ENCODE measurements at places on chromosomes 7 and 10.

- no peak for DNase-seq
Observed at GRCh38 chr10:123936426-123936825, 44.8 kb upstream of the CPXM2 start.

DNA sequence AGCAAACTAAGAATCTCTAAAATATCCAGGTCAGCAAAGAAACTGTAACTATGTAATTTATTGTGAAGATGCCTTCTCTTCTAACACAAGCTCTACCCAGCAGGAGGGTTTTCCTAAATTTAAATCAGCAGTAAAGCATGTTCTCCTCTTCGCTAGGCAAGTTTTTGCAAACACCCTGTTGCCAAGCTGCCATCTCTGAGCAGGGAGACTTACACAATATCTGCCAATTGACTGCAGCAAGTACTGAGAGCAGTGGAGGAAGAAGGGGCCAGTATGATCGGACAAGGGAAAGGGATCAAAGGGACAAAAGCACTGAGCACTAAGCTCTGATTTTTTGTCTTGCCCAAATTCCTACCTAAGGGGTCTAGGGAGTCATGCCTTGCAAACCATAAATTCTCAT lies 16.0 kb upstream of the LANCL2 start:
- DNase-seq = no peak

- DNase-seq = no peak
Observed at GRCh38 chr7:46610746-46611145, 689.7 kb upstream of the IGFBP3 start.

GRCh38 chr10:98296524-98296923 lies 28.5 kb upstream of the LOXL4 start:
- DNase-seq = no peak

DNA sequence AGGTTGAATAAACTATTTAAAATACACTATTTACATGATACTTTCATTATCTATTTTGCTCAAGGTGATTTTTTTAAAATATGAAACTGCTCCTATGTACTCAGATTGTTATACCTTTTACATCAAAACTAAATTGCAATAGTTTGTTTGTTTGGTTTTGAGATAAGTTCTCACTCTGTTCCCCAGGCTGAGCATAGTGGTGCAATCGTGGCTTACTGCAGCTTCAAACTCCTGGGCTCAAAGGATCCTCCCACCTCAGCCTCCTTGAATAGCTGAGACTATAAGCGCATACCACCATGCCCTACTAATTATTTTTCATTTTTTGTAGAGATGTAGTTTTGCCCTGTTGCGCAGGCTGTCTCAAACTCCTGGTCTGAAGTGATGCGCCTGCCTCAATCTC lies 12.7 kb downstream of the TAS2R60 start:
- no peak for DNase-seq

DNA sequence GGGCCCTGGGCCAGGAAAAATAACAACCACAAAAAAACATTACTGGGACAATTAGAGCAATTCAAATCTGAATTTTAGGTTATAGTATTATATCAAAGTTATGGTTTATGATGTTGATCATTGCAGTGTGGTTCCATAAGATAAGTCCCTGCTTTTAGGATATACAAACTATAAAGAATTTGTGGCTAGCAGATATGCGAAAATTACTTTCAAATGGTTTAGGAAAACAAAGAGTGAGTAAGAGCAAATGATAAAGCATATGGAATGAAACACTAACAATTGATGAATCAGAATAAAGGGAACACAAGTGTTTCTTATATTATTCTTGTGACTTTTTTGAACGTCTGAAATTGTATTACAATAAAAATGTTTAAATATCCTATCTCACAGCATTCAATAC lies 64.4 kb upstream of the HECTD2 start:
- no peak for DNase-seq

GRCh38 chr10:16429539-16429938 lies 7.3 kb upstream of the PTER start:
- DNase-seq = no peak

DNA sequence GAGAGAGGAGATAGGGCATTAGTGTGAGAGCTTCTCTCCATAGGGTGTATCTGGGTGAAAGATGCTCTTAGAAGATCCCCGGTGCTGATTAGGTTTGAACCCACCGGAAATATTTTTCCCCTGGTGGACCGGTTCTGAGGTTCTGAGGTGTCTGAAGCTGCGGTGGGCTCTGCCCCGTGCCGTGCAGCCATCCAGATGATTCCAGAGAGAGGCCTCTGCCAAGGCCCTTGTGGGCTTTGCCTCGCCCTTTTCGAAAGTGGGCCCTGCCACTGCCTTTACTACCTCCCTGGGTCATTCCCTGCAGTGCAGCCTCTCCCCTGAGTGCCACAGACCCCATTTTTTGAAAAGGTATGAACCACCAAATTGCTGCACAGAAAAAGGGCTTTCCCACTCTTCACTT lies 2.8 kb downstream of the GIMAP8 start:
- no peak for DNase-seq

GRCh38 chr7:27111751-27112277 lies 9.3 kb upstream of the HOXA2 start:
- DNase-seq = no peak

GRCh38 chr10:26579256-26580063 lies 118.0 kb upstream of the PDSS1 start:
- no peak for DNase-seq

GRCh38 chr10:33387720-33388119 lies 53.3 kb upstream of the NRP1 start:
- no peak for DNase-seq

DNA sequence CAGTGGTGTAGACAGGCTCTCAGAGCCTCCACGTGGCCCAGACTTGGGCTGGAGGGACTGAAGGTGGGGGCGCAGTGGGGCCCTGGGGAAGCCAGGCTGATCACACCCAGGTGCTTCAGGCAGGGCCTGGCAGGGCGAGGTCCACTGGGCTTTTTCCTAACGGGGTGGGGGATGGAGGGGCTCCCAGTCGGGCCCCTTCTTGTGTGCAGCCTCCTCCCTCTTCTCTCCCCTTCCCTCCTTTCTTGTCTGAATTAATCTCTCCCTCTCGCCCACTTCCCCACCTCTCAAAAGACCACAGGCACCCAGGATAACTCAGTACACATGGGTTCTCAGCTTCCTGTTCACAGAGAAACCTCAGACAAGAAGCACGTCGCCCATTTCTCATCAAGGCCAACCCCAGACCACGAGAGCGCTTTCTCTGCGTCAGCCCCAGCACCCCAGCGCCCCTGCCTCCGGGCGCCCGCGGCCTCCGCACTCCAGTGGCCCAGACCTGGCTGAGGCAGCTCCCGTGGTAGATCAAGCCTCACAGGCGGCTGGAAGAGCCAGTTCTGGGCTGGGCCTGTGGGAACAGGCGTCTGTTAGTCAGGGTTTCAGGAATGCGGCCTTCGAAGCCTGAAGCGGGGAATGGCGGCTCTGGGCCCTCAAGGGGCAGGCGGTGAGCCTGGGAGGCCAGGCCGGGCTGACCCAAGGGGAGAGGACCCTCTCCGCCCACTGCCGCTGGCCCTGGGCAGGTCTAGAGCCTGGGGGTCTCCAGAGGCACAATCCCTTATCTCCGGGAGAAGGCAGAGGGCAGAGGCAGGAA lies 50.6 kb downstream of the PWWP2B start:
- peak; percentile 61 for DNase-seq

- no peak for DNase-seq
Observed at GRCh38 chr10:117928281-117928680, 118.5 kb downstream of the RAB11FIP2 start.

GRCh38 chr7:24828891-24829661 lies 71.8 kb upstream of the GSDME start:
- DNase-seq = no peak

DNA sequence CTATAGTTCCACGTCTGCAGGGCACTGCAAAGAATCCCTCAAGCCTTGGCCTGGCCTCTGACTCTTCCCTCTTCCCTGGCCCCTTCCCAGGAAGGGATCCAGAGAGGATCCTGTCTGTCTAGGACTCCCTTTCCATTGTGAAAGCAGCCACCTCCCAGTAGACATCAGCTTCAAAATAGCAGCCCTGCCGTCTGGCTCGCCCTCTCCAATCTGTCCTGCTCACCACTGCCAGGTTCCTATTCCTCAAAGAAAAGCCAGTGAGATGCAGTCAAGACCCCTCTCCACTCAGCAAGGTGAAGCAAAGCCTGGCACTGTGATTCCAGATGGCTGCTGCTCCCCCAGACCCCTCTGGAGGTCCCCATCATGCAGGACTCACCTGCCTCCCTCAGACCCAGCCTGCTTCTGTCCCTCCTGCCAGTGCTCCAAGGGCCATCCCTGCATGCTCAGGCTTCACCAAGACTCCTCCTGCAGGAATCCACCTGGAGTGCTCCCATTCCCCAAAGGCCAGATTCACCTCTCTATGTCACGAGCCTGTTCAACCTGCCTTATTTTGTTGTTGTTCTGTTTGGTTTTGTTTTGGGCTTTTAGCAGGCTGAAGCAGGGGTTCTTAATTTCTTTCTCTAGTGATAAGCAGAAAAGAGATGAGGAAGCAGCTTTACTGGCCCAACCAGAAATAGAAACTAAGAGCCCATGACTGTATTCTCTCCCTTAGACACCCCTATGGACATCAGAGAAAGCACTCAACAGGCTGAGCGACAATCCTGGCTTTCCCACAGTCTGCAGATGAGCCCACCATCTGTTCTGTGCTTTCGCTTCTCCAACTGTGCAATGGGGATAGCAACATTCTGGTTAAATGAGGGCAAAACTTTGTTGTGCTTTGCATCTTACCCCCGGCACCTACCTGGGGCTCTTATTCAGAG lies 305.1 kb downstream of the GRID1 start:
- no peak for DNase-seq

DNA sequence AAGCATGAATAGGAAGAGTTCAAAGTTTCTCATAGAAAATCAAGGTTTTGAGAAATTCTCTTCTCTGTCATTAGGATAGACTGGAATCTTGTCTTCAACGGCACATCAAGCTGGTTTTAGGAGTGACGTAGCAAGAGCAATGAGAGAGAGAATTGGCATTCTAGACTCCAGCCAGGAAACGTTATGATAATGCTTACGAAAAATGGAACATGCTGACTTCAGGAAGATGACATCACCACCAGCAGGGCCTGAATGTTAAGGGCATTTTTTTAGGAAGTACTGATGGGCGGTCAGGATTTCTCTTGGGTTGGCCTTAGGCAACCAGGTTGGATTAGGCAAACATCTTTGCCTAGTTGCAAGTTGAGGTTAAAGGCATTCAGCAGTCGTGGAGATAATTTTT lies 213.2 kb upstream of the CTBP2 start:
- no peak for DNase-seq

GRCh38 chr10:5297466-5297865 lies 67.3 kb upstream of the UCN3 start:
- no peak for DNase-seq

DNA sequence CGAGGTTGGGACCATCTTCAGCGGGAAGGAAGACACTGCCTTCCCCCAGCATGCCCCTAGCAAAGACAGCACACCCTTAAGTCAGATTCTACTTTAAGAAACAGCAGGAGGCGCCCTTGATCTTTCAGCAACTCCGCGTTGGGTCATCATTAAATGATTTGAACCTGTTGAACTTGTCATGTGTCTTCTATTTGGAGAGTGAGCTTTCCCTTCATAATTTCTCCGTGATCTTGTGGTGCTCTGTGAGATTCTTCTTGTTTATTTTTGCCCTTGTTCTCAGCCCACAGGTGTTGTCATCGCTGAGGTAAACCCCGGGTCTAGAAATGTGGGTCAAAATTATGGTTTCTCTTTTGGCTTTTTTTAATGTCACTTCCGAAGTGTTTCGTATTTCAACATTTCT lies 49.5 kb upstream of the PITRM1 start:
- no peak for DNase-seq

DNA sequence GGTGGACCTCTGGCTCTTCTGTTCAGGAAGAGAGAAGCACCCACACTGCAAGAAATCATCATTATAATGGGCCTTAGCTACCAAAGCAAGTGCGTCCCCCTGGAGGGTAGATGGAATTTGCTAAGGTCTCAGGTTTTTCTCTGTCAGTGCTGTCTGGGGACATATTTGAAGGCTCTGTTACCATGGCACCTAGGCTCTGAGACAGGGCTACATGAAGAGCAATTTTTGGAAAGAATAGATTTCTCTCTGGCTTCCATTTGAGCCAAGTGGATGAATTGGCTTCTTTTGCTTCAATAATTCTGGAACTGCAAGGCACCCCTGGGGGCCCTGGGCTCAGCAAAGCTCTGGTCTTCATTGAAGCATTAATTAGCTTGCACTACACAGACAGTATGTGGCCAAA lies 349.1 kb upstream of the GALNT17 start:
- DNase-seq = no peak

DNA sequence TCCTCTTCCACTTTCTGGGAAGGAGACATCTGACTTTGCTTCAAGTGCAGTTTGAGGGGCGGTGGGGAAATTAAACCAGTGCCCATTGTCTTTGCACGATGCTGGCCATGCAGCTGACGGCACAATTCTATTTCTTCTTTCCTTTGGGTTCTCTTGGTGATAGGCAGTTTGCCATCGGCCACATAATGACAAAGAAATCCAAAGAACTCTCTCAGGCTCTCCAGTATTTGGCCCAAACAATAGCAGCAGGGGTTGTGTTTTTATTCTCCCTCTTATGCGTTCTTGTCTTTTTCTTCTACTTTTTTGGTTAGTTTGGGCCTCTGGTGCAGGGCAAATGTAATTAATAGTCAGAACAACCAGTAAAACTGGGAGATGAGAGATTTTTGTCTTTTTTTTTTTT lies 147.0 kb downstream of the EMX2 start:
- no peak for DNase-seq

DNA sequence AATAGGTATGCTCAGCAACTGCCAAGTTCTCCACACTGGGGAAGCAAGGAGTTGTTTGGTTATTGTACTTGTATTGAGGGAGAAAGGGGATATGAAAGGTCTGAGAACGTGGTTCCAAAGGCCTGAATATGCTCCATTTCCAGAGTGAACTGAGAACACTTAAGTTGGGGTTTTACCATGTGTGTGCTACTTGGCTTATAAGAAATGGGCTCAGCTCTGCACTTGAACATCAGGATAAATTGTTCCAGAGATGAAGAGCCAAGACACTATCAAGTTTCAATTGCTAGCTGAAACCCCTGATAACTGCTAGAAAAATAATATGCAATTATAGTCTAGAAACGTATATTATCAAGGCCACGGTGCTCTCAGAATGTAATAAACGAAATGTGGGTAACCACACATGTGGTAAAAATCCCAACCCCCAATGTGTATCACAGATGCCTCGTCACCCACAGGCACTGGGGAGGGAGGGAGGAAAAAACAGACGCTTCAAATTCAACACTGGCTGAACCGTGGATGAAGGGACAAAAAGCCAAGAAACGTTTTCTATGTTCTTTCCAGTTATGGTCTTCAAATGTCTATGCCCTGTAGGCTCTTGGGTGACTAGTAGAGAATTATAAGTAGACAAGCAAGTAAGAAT lies 16.3 kb downstream of the ELMO1 start:
- DNase-seq = no peak

GRCh38 chr10:49243610-49244283 lies 55.2 kb upstream of the C10orf71 start:
- no peak for DNase-seq

- no peak for DNase-seq
Observed at GRCh38 chr7:35249537-35249907, 4.4 kb downstream of the TBX20 start.

DNA sequence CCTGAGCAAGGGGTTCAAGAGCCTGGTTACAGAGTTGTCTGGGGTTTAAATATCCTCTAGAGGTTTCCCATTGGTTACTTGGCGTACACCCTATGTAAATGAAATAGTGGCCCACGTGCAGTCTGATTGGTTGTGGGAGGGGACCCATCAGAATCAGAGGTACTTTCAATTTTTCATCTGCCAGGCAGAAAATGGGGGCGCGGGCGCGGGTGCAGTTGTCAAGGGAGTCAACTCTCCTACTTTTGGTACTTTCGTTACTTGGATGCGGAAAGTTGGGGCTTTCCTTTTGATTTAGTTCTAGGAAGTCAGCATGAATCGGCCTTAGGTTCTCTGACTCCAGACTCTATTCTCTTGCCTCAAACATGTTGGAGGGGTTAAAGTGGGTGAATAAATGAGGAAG lies 83.2 kb downstream of the DNAJB9 start:
- no peak for DNase-seq

All from stimulated activated CD8-positive, alpha-beta memory T cell treated with anti-CD3 and anti-CD28 coated beads, Interleukin-15, amount 100 ng/mL, for 4 hours (primary cell).